ENCODE measurements at places on chromosomes 13 and 19.
A peak's percentile ranks its signal among the peaks of the same experiment; 100 is the strongest.

- H3K36me3 ChIP-seq = no peaks in the 10 kb centered on the region
- no peaks in the 10 kb centered on the region for H3K27me3 ChIP-seq
- no peak for DNase-seq
- H3K27ac ChIP-seq = no peak overlapping the region
- no peak overlapping the region for H3K4me3 ChIP-seq
Measured at GRCh38 chr19:6263735-6264444, 15.9 kb downstream of the MLLT1 start.

GRCh38 chr19:29022599-29022998 is 190.4 kb downstream of the UQCRFS1 start:
- H3K4me1 ChIP-seq = no peaks in the 10 kb centered on the region
- no peak overlapping the region for H3K27ac ChIP-seq
- H3K4me3 ChIP-seq = no peak overlapping the region
- no peaks in the 10 kb centered on the region for H3K36me3 ChIP-seq
- H3K27me3 ChIP-seq = no peaks in the 10 kb centered on the region
- DNase-seq = no peak

GRCh38 chr13:44801990-44802389 is 187.3 kb downstream of the NUFIP1 start:
- no peak for DNase-seq
- H3K4me3 ChIP-seq = no peak overlapping the region
- H3K27me3 ChIP-seq = no peaks in the 10 kb centered on the region
- no peak overlapping the region for H3K27ac ChIP-seq
- no peaks in the 10 kb centered on the region for H3K4me1 ChIP-seq

- H3K27me3 ChIP-seq = no peaks in the 10 kb centered on the region
- no peak overlapping the region for H3K27ac ChIP-seq
- no peak overlapping the region for H3K4me3 ChIP-seq
- no peaks in the 10 kb centered on the region for H3K36me3 ChIP-seq
- no peak for DNase-seq
- H3K4me1 ChIP-seq = no peaks in the 10 kb centered on the region
Measured at GRCh38 chr13:24997367-24997967, 98.5 kb upstream of the PABPC3 start.

DNA sequence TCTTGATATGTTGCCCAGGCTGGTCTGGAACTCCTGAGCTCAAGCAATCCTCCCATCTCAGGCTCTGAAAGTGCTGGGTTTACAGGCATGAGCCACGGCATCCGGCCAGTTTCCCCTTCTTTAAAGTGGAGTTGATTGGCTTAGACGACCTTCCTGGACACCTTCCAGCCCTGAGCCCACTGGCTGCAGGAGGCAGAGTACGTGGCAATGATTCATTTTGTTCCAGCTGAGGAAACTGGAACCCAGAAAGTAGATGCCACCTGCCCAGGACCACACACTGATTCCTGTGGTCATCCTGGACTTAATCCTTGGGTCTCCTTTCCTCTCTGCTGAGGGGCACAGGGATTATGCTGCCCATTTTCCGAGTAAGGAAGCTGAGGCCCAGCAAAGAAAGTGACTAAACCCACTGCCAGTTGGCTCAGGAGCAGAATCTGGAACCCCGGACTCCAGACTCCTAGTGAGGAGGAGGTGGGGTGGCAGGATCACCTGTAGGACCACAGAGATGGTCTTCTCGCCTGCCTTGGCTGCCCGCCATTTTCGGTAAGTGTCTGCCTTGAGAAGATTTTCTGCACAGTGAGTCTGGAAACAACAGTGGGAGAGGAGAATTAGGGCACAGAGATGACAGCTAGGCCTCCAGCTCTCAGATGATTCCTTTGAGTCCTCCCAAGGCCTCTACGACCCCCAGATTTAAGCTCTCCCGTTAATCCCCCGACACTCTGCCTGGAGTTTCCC is 737 bp downstream of the XRCC1 start:
- DNase-seq = no peak
- peaks cover 7% of the 10 kb centered on the region for H3K4me1 ChIP-seq
- H3K27me3 ChIP-seq = no peaks in the 10 kb centered on the region

- no peaks in the 10 kb centered on the region for H3K27me3 ChIP-seq
- DNase-seq = peak; percentile 78
- H3K4me3 ChIP-seq = no peak overlapping the region
- no peaks in the 10 kb centered on the region for H3K4me1 ChIP-seq
- no peaks in the 10 kb centered on the region for H3K36me3 ChIP-seq
Measured at GRCh38 chr19:57302020-57302465, 18.2 kb upstream of the ZNF543 start.

DNA sequence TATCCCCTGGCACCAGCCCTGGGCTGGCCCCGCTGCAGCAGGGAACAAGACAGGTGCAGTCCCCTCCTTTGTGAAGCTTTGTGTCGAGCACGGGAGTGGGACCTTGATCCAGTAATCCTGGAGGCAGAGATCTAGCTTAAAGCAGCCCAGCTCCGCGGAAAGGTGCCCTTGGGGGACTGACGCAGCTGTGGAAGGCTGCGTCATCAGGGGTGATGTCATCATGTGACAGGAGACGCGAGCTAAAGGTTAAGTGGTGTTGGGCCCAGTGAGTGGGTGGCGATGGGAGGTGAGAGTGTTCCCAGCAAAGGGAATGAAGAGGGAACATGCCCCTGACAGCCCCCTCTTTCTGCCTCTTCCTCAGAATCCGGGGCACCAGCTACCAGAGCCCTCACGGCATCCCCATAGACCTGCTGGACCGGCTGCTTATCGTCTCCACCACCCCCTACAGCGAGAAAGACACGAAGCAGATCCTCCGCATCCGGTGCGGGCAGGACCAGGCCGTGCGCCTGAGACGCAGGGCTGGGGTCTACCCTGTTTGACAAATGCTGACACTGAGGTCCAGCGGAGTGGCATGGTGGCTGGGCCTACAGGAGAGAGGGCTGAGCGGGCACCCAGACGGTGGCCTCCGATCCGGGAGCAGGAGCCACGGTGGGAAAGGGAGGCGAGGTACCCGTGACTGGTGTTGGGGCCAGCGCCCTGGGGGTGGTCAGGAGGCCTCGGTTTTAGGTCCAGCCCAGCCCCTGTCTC is 2.6 kb downstream of the LHB start:
- peaks cover 4% of the 10 kb centered on the region for H3K36me3 ChIP-seq
- H3K27ac ChIP-seq = no peak overlapping the region

DNA sequence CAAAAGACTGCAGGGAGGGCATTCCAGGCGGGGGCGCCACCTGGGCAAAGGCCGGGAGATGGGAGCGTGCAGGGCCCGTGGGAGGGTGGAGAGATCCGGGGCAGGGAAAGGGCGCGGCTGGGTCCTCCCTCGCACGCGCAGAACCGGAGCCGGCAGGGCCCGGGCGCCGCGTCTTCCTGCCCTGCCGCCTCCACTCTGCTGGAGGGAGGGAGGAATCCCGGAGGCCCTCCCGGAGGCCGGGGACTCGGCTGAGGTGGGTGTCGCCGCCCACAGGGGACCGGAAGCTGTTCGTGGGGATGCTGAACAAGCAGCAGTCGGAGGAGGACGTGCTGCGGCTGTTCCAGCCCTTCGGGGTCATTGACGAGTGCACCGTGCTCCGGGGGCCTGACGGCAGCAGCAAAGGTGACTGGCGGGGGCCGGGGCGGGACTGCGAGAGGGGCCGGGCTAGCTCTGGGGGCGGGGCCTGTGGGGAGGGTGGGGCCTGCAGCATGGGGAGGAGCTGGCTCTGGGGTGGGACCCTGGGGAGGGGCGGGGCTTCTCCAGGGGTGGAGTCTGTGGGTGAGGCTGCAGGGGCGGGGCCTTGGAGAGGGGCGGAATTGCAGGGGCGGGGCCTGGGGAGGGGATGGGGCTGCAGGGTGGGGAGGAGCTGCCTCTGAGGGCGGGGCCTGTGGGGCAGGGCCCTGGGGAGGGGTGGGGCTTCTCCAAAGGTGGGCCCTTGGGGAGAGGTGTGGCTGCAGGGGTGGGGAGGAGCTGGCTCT is 51.3 kb downstream of the CELF5 start:
- H3K36me3 ChIP-seq = no peaks in the 10 kb centered on the region
- peak overlapping the region; percentile 67 for H3K4me3 ChIP-seq
- H3K4me1 ChIP-seq = no peaks in the 10 kb centered on the region
- H3K27ac ChIP-seq = no peak overlapping the region

GRCh38 chr19:46624958-46625661 is at the start of gene PTGIR:
PTGIR (minus strand) TSS chr19:46625089; CDS start chr19:46624225, 864 bp downstream.
- no peaks in the 10 kb centered on the region for H3K27me3 ChIP-seq
- DNase-seq = no peak
- peak within 1 kb of the TSS; percentile 49 for H3K4me3 ChIP-seq
- peaks cover 7% of the 10 kb centered on the region for H3K4me1 ChIP-seq
- H3K36me3 ChIP-seq = no peaks in the 10 kb centered on the region
- H3K27ac ChIP-seq = peak within 1 kb of the TSS; percentile 59

GRCh38 chr19:3368848-3369336 is 2.5 kb downstream of the NFIC start:
- no peaks in the 10 kb centered on the region for H3K36me3 ChIP-seq
- H3K4me1 ChIP-seq = peaks cover 4% of the 10 kb centered on the region

- no peaks in the 10 kb centered on the region for H3K27me3 ChIP-seq
- H3K4me3 ChIP-seq = no peak overlapping the region
- no peak overlapping the region for H3K27ac ChIP-seq
- DNase-seq = no peak
- H3K36me3 ChIP-seq = no peaks in the 10 kb centered on the region
Measured at GRCh38 chr19:28633319-28634018, 579.5 kb downstream of the UQCRFS1 start.

DNA sequence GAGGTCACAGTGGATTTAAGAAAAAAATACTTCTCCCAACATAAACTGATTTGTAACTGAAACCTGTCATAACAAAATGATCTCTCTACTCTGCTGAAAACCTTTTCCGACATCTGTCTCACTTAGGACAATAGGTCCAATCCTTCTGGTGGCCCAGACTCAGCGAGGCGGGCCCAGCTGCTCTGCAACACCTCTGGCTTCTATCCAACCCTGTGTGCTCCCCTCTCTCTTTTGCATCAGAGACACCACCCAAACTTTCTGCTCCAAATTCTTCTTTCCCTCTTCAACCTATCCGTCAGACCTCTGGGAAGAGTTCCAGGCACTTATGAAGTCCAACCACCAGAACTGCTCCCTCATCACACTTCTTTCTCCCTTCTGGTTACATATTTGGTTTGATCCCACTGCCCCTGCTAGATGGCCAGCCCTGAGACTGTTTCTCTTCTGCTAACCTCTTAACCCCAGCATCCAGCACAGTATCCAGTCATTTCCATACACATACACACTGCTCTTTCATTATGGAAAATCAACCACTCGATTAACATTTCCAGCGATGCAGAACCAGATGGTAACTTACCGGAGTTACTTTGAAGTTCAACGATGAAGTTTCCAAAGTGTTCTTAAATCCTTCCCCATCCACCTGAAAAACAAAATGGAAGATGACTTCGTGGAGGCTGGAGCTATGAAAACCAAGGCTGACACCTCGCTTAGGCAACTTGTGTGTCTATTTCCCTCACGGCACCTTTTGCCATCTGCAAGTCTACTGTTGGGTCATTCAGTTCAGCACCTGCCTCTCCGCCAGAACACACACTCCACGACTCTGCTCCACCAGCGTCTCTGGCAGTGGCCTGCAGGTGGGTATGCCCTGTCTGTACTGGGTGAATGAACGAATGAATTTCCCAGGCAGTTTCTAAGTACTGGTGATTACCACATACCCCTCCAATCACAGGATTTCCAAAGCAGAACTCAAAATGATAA is 9.4 kb downstream of the SAFB2 start:
- H3K4me3 ChIP-seq = no peak overlapping the region
- H3K4me1 ChIP-seq = no peaks in the 10 kb centered on the region
- no peak overlapping the region for H3K27ac ChIP-seq
- H3K36me3 ChIP-seq = peaks cover 16% of the 10 kb centered on the region
- DNase-seq = no peak
- H3K27me3 ChIP-seq = no peaks in the 10 kb centered on the region

- H3K4me3 ChIP-seq = no peak overlapping the region
- no peak for DNase-seq
- H3K4me1 ChIP-seq = peaks cover 7% of the 10 kb centered on the region
- no peak overlapping the region for H3K27ac ChIP-seq
Measured at GRCh38 chr19:40321076-40321475, 27.1 kb downstream of the C19orf47 start.

DNA sequence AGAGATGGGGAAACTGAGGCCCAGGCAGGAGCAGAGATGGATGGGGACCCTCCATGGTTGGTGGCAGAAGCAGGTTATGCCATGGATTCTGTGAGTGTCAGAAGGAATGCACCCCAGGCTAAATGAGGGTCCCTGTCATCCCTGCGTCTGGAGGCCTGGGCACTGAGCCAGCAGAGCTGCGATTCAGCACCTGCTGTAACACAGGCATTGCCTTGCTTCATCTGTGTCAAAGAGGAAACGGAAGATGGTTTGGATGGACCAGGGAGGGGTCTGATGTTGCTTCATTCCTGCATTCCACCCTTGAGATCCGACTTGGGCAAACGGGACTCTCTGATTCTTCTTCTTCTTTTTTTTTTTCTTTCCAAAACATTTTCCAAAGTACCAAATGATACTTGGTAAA is 1.2 kb downstream of the C5AR1 start:
- peak overlapping the region; percentile 33 for H3K4me3 ChIP-seq
- H3K36me3 ChIP-seq = no peaks in the 10 kb centered on the region
- no peaks in the 10 kb centered on the region for H3K27me3 ChIP-seq

DNA sequence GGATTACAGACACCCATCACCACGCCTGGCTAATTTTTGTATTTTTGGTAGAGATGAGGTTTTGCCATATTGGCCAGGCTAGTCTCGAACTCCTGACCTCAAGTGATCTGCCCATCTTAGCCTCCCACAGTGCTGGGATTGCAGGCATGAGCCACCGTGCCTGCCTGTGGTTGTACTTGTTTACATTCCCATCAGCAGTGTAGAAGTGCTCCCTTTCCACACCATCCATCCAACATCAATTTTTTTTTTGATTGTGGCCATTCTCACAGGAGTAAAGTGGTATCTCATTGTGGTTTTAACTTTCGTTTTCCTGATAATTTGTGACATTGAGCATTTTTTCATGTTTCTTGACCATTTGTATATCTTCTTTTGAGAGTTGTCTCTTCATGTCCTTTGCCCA is 1019.4 kb upstream of the SLC10A2 start:
- no peaks in the 10 kb centered on the region for H3K4me1 ChIP-seq
- H3K27me3 ChIP-seq = no peaks in the 10 kb centered on the region
- H3K4me3 ChIP-seq = no peak overlapping the region
- no peaks in the 10 kb centered on the region for H3K36me3 ChIP-seq
- no peak overlapping the region for H3K27ac ChIP-seq

GRCh38 chr19:5231857-5232678 is 108.5 kb downstream of the PTPRS start:
- H3K4me3 ChIP-seq = no peak overlapping the region
- no peaks in the 10 kb centered on the region for H3K27me3 ChIP-seq
- DNase-seq = no peak
- no peaks in the 10 kb centered on the region for H3K4me1 ChIP-seq
- no peaks in the 10 kb centered on the region for H3K36me3 ChIP-seq
- H3K27ac ChIP-seq = no peak overlapping the region

GRCh38 chr13:40476175-40476958 is 190.1 kb downstream of the FOXO1 start:
- DNase-seq = no peak
- H3K4me3 ChIP-seq = no peak overlapping the region
- no peaks in the 10 kb centered on the region for H3K4me1 ChIP-seq
